ENCODE measurements at places on chromosomes 2 and 18. TPM values are rescaled to one million over a fixed set of nuclear protein-coding genes. Genes with fewer than 3 reads are reported as not detected.

ZNF385B gene
- total RNA-seq, result 2.3 TPM

TSGA10 gene
- total RNA-seq, result 30.6 TPM

PLCL1 gene
- 10.4 TPM for total RNA-seq

- no peak overlapping the region for H3K4me3 ChIP-seq
- DNase-seq, result no peak
- no peaks in the 10 kb centered on the region for H3K4me1 ChIP-seq
- no peaks in the 10 kb centered on the region for H3K36me3 ChIP-seq
- no peak overlapping the region for H3K27ac ChIP-seq
- no peaks in the 10 kb centered on the region for H3K27me3 ChIP-seq
Measured at GRCh38 chr2:102366406-102367112, 11.0 kb downstream of the IL18R1 start.

DNA sequence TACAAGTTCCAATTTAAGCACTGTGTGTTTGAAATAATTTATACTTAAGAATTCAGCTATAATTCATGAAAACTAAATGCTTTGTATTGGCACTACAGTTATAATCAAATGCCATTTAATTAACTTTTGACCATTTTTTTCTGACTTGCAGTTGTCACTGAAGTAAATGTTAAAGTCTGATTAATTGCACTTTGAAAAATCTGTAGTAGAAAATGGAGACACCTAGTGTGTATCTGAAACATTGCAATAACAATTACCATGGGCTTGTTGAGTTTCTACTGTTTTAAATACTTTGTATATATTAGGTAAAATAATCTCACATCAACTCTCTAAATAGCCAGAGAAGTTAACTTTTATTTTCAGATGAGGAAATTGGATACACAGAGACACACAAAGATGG lies 458.6 kb upstream of the FSIP2 start:
- no peaks in the 10 kb centered on the region for H3K27me3 ChIP-seq
- no peak overlapping the region for H3K4me3 ChIP-seq
- DNase-seq, result no peak
- no peaks in the 10 kb centered on the region for H3K4me1 ChIP-seq

- peak overlapping the region; percentile 56 for H3K27ac ChIP-seq
- H3K4me1 ChIP-seq, result peaks cover 42% of the 10 kb centered on the region
- peaks cover 78% of the 10 kb centered on the region for H3K36me3 ChIP-seq
- H3K27me3 ChIP-seq, result no peaks in the 10 kb centered on the region
- H3K4me3 ChIP-seq, result no peak overlapping the region
Measured at GRCh38 chr18:49584394-49584793, 22.5 kb downstream of the LIPG start.

DNA sequence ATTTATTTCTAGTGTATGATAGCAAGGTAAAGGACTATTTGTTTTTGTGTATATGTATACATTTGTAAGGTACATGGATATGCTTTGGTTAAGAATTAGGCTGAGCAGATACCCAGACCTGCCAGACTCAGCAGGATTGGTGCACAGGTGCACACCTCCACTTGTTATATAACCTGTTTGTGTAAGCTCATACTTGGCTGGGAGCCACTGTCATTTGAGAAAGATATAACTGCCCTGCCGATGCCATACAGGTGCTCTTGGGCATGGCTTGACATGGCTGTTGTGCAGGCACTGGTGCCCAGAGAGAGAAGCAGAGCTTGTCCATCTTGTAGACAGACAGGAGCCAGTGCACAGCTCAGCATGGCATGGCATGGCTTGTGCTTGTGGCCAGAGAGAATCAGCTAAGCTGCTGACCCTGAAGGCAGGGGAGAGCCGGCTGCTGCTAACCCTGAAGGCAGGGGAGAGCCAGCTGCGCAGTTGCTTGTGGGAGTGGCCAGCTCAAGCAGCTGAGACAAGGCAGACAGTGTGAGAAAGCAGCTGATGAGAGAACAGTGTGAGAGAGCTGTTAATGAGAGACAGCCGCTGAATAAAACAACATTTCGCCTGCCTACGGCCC lies 136.5 kb downstream of the RNF144A start:
- no peaks in the 10 kb centered on the region for H3K4me1 ChIP-seq
- H3K4me3 ChIP-seq, result no peak overlapping the region
- H3K27me3 ChIP-seq, result no peaks in the 10 kb centered on the region
- H3K27ac ChIP-seq, result no peak overlapping the region
- no peaks in the 10 kb centered on the region for H3K36me3 ChIP-seq

DNA sequence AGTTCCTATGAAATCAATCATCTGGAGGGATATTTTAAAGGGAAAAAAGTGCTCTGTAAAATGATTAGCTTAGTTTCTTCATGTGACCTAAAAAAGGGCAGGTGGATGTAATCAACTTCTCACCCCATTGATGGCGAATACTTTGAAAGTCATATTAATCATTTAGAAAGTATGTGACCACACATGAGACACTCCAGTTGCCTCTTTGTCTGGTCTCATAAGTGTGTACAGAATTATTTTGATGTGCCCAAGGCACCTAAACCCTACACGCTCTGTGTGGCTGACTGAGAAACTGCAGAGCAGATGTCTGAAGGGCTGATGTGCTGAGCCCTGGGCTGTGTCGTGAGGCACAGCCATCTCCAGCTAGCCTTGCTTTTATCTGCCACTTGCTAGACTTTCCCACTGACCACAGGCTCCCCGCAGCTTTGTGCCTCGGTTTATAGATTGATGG lies 26.9 kb downstream of the SGPP2 start:
- no peak overlapping the region for H3K4me3 ChIP-seq
- no peak for DNase-seq
- H3K36me3 ChIP-seq, result no peaks in the 10 kb centered on the region
- H3K4me1 ChIP-seq, result peaks cover 8% of the 10 kb centered on the region

DNA sequence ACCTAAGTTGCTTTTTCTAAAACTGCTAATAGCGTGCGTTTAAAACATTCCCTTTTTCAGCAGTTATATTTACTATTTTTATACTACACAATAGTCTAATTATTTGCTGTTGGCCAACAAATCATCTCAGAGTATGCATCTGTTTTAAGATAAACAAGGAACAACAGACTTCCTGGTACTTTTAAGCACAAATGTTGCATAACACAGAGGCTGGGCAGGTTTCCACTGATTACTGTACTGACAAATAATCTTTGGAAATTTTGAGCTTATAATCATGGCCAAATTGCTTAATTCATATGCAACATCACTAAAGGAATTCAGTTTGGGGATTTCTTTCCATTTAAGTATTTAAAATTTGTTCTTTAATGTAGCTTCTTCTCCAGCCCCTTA lies 737.4 kb upstream of the SALL3 start:
- DNase-seq, result peak; percentile 10
- no peaks in the 10 kb centered on the region for H3K4me1 ChIP-seq
- no peak overlapping the region for H3K4me3 ChIP-seq

DNA sequence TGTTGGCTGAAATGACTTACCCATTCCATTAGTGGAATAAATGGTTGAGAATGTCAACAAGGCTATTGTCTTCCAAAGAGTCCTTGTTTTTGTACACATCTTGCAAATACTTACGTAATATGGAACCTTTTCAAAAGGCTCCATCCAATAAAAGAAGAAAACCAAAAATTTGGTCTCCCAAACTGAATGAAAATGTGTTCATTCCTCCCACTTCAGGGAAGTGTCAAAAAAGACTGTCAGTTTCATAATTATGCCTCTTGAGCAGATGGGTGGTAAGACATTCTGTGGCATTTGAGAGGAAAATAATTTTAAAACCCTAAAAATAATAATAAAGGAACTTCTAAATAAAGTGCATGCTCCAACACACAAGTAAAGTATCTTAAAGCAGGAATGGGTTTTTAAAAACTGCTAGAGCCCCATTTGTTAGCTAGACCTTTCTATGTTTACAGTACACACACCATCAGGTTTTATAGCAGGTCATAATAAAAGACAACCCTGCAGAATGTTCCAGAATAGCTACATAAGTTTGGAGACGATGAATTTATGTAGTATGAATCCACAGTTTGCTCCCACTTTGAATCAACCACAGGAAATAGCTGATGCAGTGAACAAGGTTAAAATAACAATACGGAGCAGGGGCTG lies 843.7 kb downstream of the LRRTM4 start:
- no peak overlapping the region for H3K27ac ChIP-seq
- H3K27me3 ChIP-seq, result no peaks in the 10 kb centered on the region
- DNase-seq, result no peak
- no peaks in the 10 kb centered on the region for H3K36me3 ChIP-seq

SPATA3 gene
- total RNA-seq, result not detected

DNA sequence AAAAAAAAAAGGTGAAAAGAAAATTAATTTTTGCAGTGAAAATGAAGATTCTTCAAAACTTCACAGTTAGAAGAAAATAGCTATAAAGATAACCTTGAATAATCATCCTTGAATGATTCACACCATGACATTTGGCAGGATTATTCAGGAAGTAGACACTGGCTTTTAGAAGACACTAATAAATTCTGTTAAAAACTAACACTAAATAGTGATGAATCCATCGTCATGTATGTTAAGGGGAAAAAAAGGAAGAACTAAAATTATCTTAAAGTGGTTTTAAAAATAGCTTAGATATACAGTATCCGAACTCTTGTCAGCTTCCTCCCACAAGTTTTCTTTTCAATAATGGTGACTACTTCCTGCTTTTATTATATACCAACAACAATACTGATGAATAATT lies 10.2 kb downstream of the USP37 start:
- H3K27ac ChIP-seq, result peak overlapping the region; percentile 28
- H3K4me3 ChIP-seq, result no peak overlapping the region
- no peaks in the 10 kb centered on the region for H3K27me3 ChIP-seq
- DNase-seq, result no peak

- no peak overlapping the region for H3K4me3 ChIP-seq
- DNase-seq, result no peak
- no peaks in the 10 kb centered on the region for H3K4me1 ChIP-seq
- H3K36me3 ChIP-seq, result no peaks in the 10 kb centered on the region
- H3K27ac ChIP-seq, result no peak overlapping the region
Measured at GRCh38 chr2:199716807-199717586, 134.0 kb downstream of the FTCDNL1 start.

DNA sequence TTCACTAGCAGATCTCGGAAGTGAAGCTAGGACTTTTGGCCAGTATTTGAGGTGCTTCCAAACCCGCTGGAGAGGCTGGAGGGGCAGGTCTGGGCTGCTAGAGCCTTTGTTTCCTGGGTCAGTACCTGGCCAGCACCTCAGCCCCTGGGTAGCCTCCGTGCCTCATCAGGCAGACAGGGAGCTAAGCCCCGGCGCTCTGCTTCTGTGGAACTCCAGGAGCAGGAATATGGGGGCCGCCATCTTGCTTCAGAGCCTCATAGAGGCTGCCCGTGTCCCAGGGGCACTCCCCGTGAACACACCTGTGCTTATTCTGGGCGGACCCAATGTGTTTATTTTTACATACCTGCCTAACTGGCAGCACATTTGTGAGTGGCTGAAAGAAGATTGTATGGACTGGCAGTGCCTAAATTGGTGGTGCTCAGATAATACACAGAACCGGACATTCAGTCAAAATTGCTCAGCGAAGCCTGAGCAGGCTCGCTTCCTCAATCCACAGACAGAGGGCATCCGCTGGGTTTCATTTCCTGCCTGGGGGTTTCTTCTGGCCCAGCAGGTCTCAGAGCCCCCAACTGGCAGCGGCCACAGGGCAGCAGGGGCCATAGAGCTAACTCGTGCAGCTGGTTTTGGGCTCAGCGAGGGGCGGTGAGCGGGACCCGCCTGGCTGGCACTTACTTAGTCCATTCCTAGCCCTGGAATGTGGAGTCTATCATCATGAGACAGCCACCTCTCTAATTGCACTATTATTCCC lies 176.8 kb upstream of the ALKAL2 start:
- no peak for DNase-seq
- no peak overlapping the region for H3K4me3 ChIP-seq
- H3K4me1 ChIP-seq, result peaks cover 8% of the 10 kb centered on the region

- H3K27ac ChIP-seq, result no peak overlapping the region
- H3K27me3 ChIP-seq, result no peaks in the 10 kb centered on the region
- H3K36me3 ChIP-seq, result peaks cover 4% of the 10 kb centered on the region
- peaks cover 43% of the 10 kb centered on the region for H3K4me1 ChIP-seq
- DNase-seq, result no peak
Measured at GRCh38 chr18:79930020-79930642, 21.3 kb downstream of the SLC66A2 start.

CNRIP1 gene
- total RNA-seq, result 15.9 TPM

EGR4 gene
- total RNA-seq, result not detected

DNA sequence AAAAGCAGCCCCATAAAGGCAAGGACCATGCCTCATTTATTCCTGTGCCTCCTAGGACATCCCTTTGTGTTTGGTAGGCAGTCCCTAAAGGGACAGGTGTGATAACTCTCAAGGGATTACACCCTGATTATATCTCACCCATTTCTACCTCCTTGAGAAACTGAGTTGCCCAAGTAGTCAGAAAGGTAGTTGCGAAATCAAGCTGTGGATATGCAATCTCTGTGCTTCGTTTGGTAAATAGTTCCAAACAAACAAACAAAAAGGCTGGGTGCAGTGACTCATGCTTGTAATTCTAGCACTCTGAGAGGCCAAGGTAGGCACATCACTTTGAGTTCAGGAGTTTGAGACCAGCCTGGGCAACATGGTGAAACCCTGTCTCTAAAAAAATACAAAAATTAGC lies 100.2 kb upstream of the ARL5A start:
- H3K4me3 ChIP-seq, result no peak overlapping the region
- no peaks in the 10 kb centered on the region for H3K36me3 ChIP-seq
- no peaks in the 10 kb centered on the region for H3K27me3 ChIP-seq
- no peak overlapping the region for H3K27ac ChIP-seq
- H3K4me1 ChIP-seq, result peaks cover 3% of the 10 kb centered on the region

GRCh38 chr2:242034996-242035814 lies 165.7 kb downstream of the RTP5 start:
- no peaks in the 10 kb centered on the region for H3K36me3 ChIP-seq
- no peak overlapping the region for H3K27ac ChIP-seq
- DNase-seq, result no peak
- no peak overlapping the region for H3K4me3 ChIP-seq

- no peaks in the 10 kb centered on the region for H3K4me1 ChIP-seq
- H3K27ac ChIP-seq, result no peak overlapping the region
- no peak for DNase-seq
Measured at GRCh38 chr2:188527581-188527993, 235.9 kb downstream of the GULP1 start.

GRCh38 chr18:50654658-50655550 lies 95.0 kb downstream of the MAPK4 start:
- peaks cover 46% of the 10 kb centered on the region for H3K4me1 ChIP-seq
- H3K36me3 ChIP-seq, result no peaks in the 10 kb centered on the region
- no peaks in the 10 kb centered on the region for H3K27me3 ChIP-seq
- DNase-seq, result peak; percentile 66
- H3K27ac ChIP-seq, result peak overlapping the region; percentile 94

DNA sequence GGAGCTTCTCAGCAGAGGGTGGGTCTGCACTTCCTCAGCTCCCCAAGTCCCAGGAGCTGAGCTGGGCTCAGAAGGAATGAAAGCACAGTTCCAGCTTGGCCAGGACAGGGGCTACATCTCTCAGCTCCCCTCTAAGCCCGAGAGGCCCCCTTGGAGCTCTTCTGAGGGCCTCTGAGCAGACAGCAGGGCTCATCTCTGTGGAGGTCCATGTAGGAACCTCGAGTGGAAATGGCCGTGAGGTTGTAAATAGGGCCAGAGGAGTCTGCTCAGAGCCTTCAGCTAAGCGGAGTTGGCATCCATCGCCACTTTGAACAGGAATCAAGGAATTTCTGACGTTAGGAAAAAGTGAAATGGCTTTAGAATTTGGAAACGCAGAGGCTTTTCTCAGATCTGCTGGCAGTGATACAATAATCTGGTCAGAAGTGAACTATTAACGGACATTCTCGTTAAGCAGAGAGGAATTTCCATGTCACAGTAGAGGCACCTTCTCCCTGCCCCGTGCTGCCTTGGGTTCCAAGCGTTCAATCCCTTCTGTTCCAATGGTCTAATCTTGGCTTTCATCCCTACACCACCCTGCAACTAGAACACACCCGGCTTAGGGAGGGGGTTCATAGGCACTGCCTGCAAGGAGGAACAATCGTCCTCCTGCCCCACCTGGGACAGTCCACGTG lies 213.9 kb downstream of the NDUFA10 start:
- no peak overlapping the region for H3K27ac ChIP-seq
- H3K4me3 ChIP-seq, result no peak overlapping the region
- H3K4me1 ChIP-seq, result peaks cover 17% of the 10 kb centered on the region

Measured in thyroid gland (tissue), 4 donors.